ENCODE measurements at places on chromosomes 1 and 21.

GRCh38 chr1:208242941-208243526 lies 1.1 kb downstream of the PLXNA2 start:
- DNase-seq = no peak

- no peak for DNase-seq
Observed at GRCh38 chr1:215079456-215079855, 3.1 kb upstream of the KCNK2 start.

GRCh38 chr1:39713557-39713956 lies 22.3 kb upstream of the HPCAL4 start:
- DNase-seq = no peak

GRCh38 chr21:42595283-42596187 lies 57.9 kb upstream of the PDE9A start:
- DNase-seq = no peak

DNA sequence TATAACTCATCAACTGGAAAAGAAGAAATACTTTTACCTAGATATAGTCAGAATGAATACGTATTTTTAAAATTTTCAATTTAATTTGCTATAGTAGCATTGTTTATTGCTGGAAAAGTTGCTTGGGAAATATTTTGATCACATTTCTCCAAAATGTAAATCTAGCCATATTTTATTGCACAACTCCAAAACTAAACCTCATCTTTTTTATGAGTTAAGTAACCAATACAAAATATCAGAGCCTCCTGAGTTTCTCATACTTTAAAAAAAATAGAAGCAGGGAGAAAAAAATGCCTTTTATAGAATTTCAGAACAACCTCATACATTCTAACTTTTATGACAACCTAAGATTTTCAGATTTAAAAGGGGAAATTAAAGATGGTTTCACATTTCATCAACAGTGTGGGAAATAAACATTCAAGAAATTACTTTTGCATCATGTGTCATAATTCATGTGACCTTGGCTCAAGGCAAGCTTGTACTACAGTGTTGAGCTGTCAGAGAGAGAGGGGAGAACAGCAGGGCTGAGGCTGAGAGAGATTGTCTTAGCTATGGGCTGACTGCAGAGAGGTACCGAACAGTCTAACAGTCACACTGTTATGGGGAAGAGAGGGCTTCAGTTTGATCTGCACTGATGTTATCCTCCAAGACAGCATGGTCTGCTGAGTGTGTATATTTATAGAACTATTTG lies 519.0 kb downstream of the LTN1 start:
- no peak for DNase-seq

GRCh38 chr1:19535214-19535613 lies 49.9 kb upstream of the CAPZB start:
- DNase-seq = no peak

DNA sequence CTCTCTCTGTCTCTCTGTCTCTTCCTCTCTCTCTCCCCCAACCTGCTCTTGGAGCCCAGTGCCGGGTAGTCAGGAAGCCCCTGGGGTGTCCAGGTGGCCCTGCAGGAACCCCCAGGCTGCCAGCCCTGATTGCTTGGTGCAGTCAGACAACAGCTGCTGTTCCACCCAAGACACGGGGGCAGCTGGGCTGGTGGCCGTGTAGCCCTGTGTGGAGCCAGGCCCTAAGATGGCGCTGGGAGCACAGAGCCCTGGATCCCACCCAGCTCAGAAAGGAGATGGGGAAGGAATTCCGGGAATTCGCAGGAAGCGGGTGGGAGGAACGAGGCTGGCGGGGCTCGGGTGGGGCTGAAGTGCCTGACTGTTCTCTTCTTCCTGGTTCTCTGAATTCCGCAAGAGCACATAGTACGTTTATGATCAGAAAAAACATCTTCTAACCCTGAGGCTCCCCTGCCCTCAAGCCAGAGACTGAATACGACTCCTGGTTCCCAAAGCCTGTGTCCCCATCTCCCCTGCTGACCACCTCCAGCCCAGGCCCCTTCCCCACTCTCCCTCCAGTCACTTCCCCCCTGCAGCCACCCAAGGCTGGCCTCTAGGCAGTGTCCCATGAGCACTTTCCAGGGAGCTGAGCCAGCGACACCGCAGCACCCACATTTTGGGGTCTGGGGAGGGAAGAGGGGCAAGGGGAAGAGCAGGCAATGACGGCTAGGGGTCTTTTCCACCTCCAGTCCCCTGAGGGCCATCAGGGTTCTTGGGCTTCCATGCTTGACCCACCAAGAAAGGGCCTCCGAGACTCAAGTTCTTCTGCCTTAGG lies 55.0 kb downstream of the WNT9A start:
- no peak for DNase-seq

GRCh38 chr21:37367703-37368540 lies 1.3 kb downstream of the DYRK1A start:
- DNase-seq = peak; percentile 20

DNA sequence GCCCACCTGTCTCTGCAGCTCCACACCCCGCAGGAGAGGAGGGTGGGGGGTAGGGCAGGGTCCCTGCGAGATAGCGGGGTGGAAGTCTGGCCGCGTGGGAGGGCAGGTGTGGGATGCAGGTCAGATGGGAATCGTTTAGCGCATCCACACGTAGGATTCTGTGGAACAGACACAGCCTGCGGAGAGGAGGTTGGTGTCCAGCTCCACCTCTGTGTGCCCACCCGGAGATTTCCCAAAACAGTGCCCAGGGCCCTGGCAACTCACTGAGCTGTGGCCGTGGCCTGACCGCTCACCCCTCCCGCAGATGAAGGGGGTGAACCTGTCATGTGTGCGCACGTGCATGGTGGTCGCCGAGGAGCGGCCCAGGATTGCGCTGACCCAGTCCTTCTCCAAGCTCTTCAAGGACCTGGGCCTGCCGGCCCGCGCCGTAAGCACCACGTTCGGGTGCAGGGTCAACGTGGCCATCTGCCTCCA lies 46.9 kb downstream of the S100B start:
- DNase-seq = no peak

DNA sequence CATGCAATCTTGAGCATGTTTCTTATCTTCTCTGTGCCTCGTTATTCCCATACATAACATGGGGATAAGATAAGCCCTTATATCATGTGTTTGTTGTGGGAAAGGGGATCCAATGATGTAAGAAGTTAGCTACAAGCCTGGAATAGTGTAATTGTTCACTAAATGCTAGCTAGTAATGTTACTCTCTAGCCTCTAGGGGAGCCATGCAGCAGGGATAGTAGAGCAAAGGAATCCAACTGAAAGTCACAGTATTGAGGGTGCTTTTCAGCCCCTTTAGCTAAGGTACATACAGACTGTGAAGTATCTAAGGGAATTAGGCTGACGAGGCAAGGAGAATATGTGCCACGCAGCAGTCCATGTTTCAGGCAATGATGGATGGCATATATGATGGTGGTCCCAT lies 46.9 kb downstream of the IL23R start:
- DNase-seq = no peak

DNA sequence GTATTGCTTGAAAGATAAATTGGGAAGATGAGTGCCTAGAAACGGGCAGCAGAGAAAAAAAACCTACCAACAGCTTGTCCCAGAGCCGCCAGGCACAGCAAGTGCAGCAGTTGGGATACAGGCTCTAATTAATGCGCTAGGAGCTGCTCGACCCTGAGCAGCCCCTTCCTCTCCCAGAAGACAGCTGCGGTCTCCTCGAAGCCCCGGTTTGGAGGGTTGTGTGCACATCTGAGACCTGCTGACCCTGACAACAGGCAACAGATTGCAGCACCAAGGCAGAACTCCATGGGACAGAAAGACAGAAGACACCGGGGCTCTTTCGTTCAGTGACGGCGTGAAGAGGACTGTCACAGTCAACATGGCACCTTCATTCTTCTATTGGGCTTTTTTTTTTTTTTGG lies 101.4 kb downstream of the TSEN15 start:
- DNase-seq = no peak

DNA sequence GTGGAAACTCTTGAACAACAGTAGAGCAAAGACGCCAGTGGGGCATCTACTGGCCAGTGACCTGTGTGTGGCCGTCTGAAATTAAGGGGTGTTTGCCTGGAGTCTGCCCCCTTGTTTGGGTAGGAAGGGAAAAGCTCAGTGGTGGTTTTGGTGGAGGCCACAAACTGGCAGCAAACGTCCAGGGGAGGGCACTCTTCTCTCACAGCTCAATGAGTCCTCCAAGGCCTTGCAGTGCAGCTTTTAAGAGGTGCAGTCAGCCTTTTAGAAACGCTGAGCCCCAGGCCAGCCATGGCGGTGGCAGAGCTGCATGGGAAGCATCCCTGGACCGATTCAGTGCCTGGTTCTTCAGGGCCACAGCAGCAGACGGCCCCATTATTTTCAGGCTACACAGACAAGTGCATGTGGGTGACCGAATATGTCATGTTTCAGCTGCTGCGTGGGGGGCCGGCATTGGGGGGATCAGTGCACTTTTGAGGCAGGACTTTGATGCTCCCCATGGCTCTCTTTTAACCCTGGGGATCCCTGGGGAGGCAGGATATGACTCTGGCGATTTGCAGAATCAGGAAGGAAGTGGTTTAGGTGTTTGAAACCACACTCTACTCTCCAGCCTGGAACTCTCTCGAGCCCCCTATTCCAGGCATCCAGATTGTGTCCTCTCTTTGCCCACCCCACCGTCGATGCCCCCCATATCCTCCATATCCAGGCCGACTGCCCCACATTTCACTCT lies 414.0 kb downstream of the PRDM2 start:
- no peak for DNase-seq

GRCh38 chr1:32491386-32491785 lies 26.5 kb downstream of the ZBTB8B start:
- DNase-seq = no peak

DNA sequence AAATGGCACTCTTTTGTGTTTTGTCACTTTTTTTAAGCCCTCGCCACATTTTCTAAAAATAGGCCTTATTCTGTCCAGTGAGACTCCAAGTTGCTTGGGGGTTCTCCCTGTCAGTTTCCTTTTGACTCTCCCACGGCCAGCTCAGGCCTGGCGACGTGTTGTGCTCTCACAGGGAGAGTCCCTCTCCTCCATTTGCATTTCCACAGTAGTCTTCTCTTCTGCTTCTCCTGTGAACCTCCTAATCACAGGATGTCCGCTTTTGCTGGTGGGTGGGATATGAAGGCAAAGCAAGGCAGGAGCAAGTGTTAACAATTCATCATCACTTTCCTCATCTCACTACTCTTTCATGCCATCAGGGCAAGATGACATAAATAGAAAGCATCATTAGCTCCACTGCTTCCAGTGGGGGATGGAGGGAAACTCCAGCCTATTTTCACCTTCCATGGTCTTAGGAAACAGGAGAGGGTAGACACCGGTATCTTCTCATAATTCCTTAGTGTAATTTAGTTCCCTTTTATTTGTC lies 99.8 kb downstream of the INTS7 start:
- peak; percentile 66 for DNase-seq

GRCh38 chr1:214296860-214297745 lies 16.1 kb downstream of the SMYD2 start:
- no peak for DNase-seq

- no peak for DNase-seq
Observed at GRCh38 chr1:27527890-27528817, 38.2 kb upstream of the WASF2 start.

GRCh38 chr1:170692866-170693575 lies 29.1 kb downstream of the PRRX1 start:
- DNase-seq = no peak

- DNase-seq = no peak
Observed at GRCh38 chr21:29557200-29557599, 258.5 kb downstream of the BACH1 start.

GRCh38 chr1:53373246-53373645 lies 45.4 kb upstream of the LRP8 start:
- DNase-seq = no peak

- no peak for DNase-seq
Observed at GRCh38 chr1:112558634-112559033, 49.9 kb downstream of the WNT2B start.

DNA sequence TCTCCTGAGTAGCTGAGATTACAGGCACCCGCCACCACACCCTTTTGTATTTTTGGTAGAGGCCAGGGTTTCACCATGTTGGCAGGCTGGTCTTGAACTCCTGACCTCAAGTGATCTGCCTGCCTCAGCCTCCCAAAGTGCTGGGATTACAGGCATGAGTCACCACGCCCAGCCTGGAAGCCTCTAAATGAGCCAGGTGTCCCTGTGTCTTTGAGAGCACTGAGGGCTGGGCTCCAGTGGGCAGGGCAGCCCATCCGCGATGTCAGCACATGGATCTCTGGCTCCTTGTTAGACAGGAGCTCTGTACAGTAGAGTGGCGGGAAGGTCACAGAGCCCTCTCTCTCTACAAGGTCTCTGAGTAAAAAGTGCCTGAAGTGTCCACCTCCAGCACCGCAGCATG lies 124.3 kb downstream of the PGBD5 start:
- no peak for DNase-seq

DNA sequence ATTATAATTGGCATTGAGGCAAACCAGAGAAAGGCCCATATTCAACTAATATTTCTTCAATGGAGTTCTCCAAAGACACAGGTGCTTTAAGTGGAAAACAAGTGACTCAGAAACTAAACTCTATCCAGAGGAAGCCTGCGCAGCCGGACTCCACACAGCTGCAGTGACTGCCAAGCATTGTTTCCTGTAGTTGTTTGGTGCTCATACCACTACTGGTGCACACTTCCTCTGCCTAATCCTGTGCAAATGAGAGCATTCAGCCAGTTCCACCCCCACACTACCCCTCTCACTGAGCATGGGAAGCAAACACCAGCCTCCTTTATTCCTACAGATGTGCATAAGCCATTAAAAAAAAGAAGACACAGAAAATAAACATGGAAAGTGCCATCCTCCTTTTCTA lies 102.9 kb downstream of the VAV3 start:
- DNase-seq = no peak

DNA sequence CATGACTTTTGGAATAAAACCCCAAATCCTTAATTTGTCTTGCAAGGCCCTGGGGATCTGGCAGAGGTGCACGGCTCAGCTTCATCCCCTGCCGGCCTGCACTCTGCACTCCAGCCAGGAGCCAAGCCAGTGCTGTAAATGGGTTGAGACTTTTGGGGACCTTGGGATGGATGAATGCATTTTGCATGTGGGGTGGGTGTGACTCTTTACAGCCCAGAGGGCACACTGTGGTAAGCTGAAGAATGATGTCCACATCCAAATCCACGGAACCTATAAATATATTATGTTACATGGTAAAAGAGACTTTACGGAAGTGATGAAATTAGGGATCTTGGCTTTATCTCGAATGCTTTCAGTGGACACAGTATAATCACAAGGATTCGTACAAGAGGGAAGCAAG lies 177.8 kb downstream of the EDEM3 start:
- DNase-seq = no peak

GRCh38 chr1:39272027-39272797 lies 67.7 kb downstream of the MACF1 start:
- no peak for DNase-seq

- no peak for DNase-seq
Observed at GRCh38 chr1:204616641-204617040, 68.9 kb downstream of the LRRN2 start.

GRCh38 chr1:184037849-184038591 lies 492 bp upstream of the COLGALT2 start:
- DNase-seq = no peak

GRCh38 chr1:48026701-48027532 lies 29.7 kb upstream of the TRABD2B start:
- DNase-seq = no peak

- no peak for DNase-seq
Observed at GRCh38 chr1:30845904-30846290, 62.7 kb downstream of the SDC3 start.
